Activated CD4-positive, alpha-beta T cell treated with anti-CD3 and anti-CD28 coated beads, Interleukin-2, amount 50 U/mL, for 4 hours (primary cell): ENCODE measurements at places on chromosomes 2 and 18.

DNA sequence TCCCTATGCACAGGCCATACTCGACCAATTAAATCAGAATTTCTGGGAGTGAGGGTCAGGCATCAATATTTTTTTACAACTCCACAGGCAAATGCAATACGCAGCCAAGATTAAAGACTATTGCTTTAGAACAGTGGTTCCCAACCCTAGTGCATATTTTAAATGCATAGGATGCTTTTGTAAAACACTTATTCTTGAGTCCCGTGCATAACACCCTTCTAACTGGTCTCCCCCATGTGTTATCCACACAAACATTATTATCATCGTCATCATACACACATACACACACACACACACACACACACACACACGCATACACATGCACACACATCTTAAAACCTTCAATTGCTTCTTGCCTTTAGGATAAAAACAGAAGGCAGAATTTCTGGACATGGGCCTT, 145.0 kb upstream of the PELI1 start:
- no peak for DNase-seq

DNA sequence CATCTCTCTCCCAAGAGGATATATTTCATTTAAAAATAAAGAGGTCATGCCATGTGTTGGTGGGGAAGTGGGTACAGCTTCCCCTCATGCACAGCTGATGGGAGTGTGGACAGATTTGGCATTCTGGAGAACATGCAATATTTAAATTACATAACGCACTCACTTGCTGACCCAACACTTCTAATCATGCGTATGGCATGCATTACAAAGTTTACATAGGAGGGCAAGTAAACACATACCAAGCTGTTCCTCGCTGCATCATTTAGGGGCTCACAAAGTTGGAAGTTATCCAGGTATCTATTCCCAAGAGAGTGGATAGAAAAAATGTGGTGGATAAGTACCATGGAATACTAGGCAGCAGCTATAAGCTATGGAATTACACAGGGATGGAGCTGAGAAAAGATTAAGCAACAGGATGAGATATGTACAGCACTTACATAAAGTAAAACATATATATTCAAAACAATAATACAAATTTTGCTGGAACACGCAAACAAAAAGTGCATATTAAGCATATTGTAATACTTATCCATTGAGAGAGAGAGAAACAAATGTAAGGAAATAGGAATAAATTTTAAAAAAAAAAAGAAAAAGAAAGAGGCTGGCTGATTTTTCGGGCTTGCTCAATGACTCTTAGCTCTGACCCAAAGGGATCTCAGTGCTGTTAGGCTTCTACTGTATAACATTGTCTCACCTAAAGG, 11.0 kb downstream of the CYP1B1 start:
- DNase-seq: no peak

- no peak for DNase-seq
These were observed 42.4 kb downstream of the NCKAP5 start for GRCh38 chr2:133525613-133526529.

DNA sequence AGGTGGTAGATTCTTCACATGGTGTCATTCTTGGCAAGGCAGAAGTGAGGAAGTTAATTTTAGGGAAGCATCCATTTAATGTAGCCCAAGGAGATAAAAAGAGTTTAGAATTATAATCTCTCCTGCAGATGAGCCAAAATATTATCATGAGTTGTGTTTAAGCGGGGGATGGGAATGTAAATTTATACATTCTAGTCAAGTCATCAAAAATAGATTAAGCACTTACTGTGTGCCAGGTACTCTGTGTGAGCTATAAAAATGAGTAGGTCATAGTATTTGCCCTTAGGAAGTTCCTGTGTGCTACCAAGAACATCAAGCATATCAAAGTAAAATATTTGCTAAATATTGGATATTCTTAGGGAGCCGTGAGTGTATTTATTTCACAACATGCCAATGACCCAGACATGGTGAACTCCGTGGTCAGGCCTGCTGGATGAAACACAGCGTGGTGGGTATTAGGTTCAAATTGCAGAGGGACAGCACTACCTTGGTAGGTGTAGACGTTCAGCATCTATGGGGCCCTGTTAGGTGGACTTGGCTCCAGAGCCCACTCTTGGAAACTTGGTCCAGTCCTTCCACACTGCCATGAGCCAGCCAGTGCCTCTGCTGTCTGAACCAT, 37.4 kb downstream of the MEIS1 start:
- no peak for DNase-seq

- DNase-seq: no peak
These were observed 137.9 kb upstream of the UBE2E3 start for GRCh38 chr2:180842461-180842860.

DNA sequence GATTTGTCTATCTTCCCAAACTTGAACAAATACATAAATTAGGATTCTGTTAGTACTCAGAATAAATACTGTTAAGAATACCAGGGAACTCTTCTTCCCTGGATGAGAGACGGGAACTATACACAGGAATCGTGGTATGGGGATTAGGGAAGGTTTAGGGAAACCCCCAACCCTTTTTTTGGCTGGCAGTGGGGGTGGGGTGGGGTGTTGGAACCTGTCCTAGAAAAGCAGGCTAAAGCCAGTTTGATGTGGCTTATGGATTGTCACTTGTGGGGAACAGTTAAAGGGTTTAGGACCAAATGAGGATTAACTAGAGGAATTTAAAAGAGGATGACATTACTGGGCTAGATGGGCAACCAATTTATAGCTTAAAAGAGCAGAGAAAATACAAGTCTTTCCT, 1.8 kb downstream of the SLC4A10 start:
- no peak for DNase-seq

- DNase-seq: no peak
These were observed 623.5 kb downstream of the EPHA4 start for GRCh38 chr2:220948579-220948978.

DNA sequence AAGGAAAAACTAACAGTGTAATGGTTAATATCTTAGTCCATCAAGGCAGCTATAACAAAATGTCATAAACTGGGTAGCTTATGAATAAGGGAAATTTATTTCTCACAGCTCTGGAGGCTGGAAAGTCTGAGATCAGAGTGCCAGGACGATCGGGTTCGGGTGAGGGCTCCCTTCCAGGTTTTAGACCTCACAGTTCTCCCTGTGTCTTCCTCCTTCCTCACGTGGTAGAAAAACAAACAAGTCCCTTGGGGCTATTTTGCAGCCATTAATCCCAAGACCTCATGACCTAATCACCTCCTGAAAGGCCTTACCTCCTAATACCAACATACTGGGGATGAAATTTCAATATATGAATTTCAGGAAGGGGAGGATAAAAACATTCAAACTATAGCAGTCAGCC, 455.9 kb downstream of the CNTNAP5 start:
- DNase-seq: no peak

GRCh38 chr2:11835403-11835802, 89.0 kb downstream of the LPIN1 start:
- no peak for DNase-seq

DNA sequence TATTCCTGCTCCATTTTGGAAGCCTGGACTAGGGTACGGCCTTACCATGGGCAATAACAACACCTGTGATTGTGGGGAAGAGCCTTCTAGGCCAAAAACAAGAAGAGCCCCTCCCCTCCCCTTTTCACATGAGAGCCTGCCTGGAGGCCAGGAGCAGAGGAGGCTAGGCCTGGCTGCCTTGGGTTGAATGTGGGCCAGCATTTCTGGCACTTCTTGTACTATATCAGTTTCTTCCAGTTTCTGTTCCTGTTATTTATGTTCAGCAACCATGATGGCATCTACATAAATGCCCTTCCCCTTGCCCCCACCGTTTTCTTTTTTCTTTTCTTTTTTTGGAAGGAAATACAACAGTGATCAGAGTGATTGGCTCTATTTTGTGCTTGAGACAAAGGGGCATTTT, 58.4 kb downstream of the KCTD18 start:
- no peak for DNase-seq

GRCh38 chr2:142866426-142866825, 11.0 kb upstream of the KYNU start:
- DNase-seq: no peak

GRCh38 chr2:171523088-171524017, 1.1 kb downstream of the CYBRD1 start:
- no peak for DNase-seq

DNA sequence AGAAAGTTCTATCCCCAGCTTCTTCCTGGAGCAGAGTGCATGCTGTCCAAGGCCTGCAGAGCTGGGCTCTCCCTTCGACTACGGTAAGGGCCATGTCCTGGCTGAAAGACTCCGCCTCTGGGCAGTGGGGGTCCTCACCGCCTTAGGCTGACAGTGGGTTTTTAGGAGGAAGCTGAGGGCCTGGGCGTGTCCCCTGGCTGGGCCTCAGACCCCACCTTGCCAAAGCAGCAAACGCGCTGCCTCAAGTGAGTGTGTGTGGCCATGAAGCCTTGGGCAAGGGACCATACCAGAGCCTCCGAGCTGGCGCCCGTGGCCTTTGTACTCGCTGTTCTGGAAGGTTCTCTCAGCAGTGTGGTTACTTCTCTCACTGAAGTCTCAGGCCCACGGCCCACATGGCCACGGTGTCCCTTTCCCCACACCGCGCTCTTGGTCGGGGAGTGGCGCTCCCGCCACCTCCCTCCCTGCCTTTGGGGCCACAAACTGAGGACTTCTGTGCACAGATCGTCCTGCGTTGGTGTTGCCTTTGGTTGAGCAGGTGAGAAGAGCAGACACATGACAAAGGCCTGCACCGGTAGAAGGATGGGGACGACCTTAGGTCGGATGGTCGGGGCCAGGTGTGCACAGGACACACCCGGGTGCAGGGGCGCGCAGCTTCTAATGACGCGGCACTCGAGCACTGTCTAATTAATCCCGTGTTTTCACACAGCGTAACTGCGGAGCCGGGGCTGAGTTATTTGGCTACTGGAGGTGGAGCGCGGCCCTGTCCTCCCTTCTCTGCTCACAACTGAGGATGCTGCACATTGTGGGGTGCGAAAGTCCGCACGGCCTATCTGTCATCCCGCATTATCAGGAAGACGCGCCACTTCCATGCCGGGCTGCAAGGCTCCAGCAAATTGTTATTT, 121.6 kb downstream of the PTGR3 start:
- DNase-seq: no peak

DNA sequence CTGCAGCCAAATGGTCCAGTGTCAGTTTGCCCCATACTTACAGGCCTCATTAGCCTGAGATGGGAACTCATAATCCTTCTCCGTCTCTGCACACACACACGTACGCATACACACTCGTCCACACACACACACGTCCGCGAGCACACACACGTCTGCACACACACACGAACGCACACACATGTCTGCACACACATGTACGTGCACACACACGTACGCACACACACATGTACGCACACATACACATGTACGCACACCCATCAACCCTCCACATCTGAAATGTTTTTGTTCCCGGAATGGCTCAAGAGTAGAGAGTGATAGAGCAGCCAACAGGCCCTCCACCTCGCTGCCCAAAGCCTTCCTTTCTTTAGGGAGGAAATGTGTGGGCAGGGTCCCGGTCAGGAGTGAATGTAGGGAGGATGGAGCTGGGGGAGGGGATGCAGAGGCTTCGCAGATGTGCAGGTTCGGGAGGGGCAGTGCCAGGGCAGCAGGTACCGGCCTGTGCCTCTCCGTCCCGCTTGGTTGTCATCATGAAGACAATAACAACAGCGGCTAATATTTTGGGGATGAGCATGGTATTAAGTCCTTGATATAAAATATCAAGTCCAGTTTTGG, 52.7 kb downstream of the PTGR3 start:
- DNase-seq: no peak

- DNase-seq: no peak
These were observed 163.7 kb upstream of the PXDN start for GRCh38 chr2:1907849-1908533.

DNA sequence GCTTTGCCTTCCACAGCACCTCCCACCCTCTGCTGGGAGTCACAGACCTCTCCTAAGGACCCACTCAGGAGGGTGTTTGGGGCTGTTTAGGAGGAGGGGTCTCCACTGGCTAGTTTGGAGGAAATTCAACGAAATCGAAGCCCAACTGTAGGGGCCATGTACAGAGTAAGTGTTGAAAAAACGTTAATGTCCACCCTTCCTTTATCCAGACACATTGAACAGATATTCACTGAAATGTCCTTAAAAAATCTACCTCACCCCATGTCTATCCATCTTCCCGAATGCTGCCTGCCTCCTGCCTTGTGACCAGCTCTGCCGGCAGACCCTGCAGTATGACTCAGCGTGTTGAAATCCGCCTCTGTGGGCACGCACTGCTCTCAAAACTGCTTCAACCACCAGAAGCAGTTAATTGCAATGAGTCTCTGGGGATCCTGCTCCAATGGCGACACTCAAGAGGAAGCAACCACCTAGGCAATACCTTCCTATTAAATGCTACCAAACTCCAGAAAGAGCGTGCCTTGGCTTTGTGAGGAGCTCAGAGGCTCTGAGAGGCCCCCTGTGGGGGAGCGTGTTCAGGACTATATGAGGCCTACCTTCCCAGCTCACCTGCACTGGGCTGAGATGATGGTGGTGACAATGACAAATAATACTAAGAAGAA, 61.4 kb upstream of the RTN4 start:
- no peak for DNase-seq

- no peak for DNase-seq
These were observed 45.4 kb upstream of the SMIM21 start for GRCh38 chr18:75472906-75473305.

DNA sequence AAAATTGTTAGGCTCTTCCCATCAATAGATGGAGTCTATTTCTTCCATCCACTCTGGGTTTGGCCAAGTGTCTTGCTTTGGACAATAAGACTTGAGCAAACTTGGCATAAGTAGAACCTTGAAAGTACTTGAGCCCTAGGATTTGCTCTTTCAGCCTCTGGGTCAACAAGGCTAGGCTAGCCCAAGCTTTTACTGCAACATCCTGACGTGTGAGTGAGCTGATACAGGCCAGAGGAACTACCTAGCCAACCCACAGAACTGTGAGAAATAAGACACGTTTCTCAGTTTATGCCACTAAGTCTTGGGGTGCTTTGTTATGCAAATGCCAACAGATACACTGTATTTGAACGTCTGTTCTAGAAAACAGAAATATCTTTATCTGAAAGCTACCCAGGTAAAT, 71.9 kb downstream of the LRP2 start:
- DNase-seq: no peak

DNA sequence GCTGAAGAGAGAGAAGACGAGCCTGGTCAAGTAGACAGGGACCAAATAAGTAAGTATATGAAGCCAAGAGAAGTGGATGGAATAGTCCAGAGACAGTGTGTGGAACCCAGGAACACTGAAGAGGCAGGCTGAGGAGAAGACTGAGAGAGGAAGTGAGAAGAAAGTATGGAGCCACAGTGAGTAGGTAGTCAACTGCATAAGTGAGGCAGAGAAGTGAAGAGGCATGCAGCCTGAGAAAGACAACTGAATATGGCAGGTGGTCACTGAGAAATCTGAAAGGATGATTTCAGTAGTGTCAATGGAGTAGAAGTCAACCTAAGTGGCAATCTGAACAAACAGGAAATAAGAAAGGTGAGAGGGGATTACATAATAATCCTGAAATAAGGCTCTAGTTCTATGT, 55.4 kb downstream of the CWC22 start:
- DNase-seq: no peak
